ENCODE measurements at places on chromosomes 7 and 10.

DNA sequence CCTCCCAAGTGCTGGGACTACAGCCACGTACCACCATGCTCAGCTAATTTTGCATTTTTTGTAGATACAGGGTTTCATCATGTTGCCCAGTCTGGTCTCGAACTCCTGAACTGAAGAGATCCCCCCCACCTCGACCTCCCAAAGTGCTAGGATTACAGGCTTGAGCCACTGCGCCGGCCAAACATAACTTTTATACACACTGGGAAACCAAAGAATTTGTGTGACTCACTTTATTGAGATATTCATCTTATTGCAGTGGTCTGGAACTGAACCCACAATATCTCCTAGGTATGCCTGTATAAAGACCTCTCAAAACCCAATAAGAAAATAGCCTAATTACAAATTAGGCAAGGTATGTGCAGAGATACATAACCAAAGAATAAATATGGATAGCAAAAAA, 182.6 kb upstream of the FEZF1 start:
- DNase-seq, result no peak

- DNase-seq, result no peak
These were observed 177.5 kb downstream of the SNX10 start for GRCh38 chr7:26469188-26469587.

DNA sequence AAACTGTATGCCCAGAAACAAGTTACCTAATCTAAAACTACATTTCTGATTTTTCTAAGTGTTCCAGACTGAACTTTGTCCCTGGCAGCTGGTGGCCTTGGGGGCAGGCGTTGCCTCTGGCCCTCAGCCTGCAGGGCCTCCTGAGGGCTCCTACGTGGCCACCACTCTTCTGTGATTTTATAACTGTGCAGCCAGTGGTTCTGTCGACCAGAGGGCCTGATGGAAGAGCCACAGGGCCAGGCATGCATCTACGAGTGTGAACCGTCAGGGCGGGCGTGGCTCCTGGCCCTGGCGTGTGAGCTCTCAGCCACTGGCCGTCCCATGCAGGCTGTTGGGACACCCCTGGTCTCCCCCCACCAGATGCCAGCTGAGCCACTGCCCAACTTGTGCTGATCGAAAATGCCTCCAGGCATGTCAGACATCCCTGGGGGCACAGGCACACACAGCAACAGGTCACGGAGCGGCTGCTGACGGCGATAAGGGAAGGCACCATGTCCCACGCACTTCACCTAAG, 173.4 kb downstream of the ZMYND11 start:
- DNase-seq, result no peak

GRCh38 chr7:16235147-16236114, 185.9 kb downstream of the CRPPA start:
- DNase-seq, result no peak

- DNase-seq, result no peak
These were observed 262.8 kb upstream of the PCDH15 start for GRCh38 chr10:55063811-55064210.

GRCh38 chr10:53166325-53166724, 393.7 kb upstream of the MBL2 start:
- no peak for DNase-seq

DNA sequence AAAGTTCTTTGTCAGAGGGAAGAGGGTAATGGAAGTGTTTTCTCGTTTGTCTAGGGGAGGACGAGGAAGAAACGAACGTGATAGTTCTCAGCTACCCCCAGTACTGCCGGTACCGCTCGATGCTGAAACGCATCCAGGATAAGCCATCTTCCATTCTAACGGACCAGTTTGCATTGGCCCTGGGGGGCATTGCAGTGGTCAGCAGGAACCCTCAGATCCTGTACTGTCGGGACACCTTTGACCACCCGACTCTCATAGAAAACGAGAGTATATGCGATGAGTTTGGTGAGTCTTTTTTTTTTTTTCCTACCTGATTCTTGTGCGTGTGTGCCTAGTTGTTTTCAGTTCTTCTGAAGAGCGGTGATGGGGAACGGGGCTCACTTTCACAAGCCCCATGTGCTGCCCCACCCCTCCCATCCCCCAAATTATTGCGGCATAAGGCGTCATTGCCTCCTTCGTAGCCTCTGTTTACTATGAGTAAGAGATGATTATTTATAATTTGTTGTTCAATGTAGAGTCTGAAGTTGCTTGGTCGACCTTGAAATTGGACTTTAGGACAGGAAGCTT, 98.6 kb downstream of the ARID5B start:
- no peak for DNase-seq

- no peak for DNase-seq
These were observed 53.3 kb downstream of the FHIP2A start for GRCh38 chr10:114874827-114875411.

DNA sequence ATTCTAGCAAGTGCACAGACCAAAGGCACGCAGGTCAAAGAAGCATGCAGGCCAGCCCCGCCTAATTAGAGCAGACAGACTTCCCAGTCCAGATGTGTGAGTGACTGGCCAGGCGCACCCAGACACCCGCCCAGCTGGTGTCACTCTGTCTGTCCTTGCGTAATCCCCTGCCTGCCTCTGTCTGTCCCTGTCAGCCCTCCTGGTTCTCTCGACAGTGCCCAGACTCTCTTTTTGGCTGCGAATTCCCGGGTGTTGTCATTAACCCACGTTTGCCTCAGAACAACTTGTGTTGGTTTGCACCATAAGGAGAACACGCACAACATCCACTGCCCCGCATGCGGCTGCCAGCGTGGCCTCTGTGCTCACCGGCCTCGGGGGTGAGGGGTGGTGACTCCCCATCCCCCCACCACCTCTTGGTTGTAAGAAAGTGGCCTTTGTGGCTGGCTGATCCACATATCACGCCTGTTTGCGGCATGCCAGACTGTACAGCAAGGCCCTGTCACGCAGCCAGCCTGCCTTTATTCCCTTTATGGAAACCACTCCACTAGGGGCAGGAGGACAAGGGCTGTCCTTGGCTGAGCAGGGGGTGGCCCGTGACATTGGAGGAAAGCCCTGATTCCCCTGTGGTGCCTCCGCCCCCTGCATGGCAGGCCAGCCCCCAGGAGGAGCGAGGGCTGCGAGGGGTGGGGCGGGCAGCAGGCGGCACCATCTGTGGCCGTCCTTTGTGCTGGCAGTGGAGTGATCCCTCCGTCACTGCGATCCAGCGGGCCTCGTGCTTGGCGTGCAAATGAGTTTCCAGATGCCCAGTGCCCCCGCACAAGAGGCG, 72.8 kb upstream of the PPIF start:
- DNase-seq, result no peak

All from effector CD8-positive, alpha-beta T cell (primary cell).